Spinal cord (tissue), 10 donors: ENCODE measurements at places on chromosomes 2 and 18.

DNA sequence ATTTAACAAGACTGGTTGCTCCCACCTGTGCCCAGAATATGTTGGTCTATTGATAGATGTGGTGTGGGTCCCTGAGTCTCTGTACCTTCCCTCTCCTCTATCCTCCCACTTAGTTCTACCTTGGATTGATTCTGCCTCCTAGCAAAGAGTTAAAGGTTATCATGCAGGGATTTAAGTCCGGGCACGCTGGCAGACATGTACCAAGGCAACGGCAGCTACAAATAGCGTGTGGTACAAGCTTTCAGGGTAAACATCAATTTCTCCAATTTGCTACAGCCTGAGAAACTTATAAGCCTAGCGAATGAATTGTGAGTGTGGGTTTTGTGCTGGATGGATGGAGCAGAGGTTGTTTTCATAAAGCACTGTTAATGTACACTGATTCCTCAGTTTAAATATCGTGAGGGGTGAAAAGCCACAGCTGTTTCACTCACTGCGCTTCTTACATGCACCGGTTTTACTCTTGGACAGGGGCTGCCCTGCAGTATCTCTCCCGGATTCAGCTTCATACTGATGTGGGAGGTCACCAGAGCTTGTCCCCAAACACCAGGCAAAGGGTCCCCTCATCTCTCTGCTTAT, 289.8 kb downstream of the ICOS start:
- DNase-seq, result no peak

GRCh38 chr2:28869494-28870145, 489 bp downstream of the TRMT61B start:
- DNase-seq, result peak; percentile 15

- no peak for DNase-seq
Observed at GRCh38 chr2:157842106-157842879, 33.8 kb downstream of the ACVR1 start.

DNA sequence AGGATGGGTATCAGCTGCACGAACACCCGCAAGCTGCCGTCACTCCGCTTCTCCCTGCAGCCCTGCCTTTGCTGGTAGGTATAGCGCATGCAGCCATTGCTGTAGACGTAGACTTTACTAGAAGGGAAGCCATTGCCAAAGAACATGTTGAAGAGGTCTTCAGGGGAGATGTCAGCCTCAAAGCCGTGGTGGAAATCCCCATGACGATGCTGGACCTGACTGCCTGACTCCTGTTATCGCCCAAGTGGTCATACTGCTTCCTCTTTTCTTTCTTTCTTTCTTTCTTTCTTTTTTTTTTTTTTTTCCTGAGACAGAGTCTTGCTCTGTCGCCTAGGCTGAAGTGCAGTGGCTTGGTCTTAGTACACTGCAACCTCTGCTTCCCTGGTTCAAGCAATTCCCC, 68.7 kb upstream of the SPRED2 start:
- DNase-seq, result no peak

- no peak for DNase-seq
Observed at GRCh38 chr18:68984342-68984741, 186.5 kb downstream of the CCDC102B start.

GRCh38 chr18:73785300-73785699, 362.3 kb downstream of the FBXO15 start:
- no peak for DNase-seq

DNA sequence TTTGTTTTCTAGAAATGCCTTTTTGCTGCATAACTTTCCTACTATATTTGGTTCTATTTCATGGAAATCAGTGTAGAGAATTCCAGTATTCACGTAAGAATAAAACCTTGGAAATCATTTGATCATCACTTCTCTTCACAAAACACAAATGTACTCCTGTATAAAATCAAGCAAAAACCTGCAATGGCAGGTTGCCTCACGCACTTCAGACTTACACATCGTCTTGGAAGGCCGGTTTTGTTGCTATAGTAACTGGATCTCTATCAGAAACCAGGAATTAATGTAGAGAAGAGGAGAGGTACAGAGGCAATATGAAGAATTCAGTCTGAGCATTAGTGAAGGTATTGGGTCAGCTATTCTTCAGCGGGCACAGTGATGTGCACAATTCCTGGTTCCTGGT, 370.7 kb upstream of the CYRIA start:
- DNase-seq, result peak; percentile 91

DNA sequence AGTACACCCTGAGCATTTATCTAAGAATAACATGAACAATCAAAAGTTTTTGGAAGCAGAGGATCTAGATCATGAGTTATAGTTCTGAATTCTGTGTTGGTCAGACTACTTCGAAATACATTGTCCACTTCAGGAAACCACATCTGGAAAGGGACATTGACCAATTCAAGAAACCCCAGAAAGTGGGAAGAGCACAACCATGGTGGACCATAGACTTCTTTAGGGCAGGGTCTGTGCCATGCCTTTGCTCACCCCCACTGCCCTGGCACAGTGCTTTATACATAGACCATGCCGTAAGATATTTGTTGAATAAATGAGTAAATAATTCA, 44.3 kb upstream of the CYP1B1 start:
- no peak for DNase-seq

DNA sequence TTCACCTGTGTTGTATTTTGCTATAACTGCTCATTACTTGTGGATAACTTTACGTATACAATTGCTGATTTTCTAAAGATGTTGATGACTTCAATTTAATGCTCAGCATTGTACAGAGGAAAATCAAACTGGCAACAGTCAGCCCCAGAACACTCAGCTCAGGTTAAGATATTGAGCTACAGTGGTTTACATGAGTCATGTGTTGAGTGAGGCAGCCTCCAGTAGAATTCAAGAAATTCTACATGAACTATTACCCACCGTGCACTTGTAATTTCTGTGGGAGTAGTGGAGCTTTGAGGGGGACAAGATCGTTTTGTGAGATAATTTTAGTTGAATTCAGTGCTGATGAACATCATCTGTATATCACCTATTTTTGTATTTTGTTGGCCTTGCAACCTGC, 292.3 kb downstream of the ALPK2 start:
- DNase-seq, result no peak

DNA sequence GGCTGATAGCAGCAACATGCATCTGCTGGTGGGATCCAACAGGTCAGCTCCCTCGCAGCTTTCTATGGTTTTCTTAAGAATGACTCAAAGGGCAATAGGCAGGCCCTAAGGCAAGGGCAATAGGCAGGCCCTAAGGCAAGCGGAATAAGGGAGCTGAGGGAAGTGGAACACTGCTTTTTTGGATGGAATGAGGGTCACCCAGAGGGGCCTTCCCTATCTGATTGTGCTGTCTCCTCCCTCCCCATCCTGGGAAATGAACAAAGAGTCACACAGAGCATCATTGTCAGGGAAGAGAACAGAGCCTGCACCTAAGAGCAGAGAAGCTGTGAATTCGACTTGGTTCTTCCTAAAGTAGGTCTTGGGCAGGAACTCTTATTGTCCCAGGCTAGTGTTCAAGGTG, 43.3 kb upstream of the PTPRM start:
- no peak for DNase-seq

GRCh38 chr2:6452702-6453481, 412.8 kb downstream of the CMPK2 start:
- DNase-seq, result no peak

GRCh38 chr2:42101206-42102023, 53.6 kb downstream of the PKDCC start:
- DNase-seq, result peak; percentile 70

DNA sequence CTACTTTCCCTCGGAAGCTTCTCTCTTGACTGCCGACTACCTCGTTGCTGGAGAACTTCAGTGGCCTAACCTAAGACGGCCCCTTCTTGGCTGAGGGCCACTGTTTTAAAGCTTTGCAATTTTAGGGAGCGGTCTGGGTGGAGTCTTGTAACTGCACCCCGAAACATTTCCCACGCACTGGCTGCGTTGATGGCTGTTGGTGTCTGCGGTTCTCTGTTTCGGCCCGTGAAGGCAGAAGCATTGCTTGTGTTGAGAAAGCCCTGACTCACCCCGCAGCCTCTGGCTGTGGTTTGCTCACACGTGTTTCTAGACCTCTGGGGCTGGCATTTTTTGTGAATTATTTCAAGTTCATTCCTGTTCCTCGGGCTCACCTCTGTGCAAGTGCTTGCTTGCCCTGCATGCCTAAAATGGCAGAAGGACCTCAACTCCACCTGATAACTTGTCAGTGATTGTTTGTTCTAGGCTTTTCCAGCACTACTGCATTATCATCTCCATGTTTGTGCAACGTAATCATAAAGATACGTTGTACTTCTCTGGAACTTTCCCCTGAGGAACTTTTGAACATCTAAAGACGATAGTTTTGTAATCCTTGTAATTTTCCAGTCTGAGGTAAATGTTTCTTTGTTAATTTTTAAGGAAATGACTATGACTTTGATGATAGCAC, 94.2 kb upstream of the DLX2 start:
- DNase-seq, result no peak

DNA sequence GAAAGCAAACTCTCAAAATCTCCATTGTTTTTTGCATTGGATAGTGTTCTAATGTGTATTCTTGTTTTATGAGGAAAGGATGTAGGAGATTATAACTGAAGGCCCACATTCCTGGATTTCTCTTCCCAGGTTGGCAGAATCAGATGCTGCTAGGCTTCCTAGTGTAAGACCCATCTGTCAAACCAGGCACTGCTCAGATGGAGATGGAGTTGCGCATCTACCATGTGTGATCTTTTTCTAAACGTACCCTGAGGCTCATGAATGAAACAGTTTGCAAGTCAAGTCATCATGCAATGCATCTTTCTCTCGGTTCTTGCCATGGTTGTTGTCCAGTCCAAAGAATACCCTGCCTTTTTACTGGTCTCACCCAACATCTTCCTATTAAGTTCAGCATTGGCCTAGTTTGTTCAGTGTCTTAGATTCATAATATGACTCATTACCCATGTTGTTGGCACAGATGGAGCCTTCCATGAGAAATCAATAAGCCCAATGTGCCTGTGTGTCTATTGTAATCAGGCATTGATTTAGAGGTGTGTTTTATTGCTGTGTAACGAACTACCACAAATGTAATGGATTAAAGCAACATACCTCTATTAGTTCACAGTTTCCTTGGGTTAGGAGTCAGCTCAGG, 127.4 kb downstream of the NYAP2 start:
- no peak for DNase-seq

DNA sequence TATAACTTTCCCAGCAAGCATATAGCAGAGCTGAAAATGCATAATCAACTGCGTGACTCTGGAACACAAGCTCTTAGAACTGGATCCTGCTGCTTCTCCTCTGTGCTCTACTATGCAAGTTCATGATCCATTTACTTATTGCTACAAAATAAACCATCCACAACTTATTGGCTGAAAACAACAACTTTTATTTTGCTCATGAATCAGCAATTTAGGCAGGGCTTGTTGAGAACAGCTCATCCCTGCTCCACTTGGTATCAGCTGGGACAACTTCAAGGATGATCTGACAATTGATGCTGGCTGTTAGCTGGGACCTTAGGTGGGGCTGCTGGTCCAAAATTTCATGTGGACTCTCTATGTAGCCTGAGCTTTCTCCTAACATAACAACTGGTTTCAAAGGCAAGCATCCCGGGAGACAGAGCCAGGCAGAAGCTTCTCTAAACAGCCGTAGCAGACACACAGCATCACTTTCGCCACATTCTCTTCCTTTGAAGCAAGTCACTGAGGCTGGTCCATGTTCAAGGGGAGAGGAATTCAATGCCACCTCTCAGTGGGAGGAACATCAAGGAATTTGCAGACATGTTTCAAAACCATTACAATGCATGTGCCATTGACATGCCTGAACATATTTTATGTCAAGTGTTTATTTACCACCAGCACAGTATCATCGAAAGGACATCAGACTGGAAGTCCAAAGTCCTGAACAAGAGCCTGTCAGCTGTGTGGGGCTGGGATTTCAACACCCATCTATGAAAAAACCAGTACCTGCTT, 153.1 kb upstream of the PKDCC start:
- DNase-seq, result no peak

GRCh38 chr2:229179628-229180027, 91.5 kb downstream of the PID1 start:
- DNase-seq, result no peak

DNA sequence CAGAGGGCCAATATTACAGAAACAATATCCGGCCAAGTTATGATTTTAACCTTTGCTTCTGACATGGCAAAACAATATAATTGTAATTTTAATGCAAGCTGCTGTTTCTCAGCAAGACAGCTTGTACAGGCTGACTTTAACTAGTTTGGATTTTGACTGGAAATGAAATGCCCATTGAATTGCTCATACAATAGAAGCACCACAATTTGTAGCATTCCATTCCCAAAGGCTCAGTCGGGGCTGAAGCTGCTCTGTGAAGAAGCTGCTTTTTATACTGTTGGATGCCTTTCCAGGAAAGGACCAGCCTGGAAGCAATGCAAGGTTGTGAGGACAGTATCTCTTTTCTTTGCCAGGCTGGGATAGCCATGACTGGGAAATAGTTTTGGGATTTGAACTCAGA, 677.0 kb upstream of the FANCL start:
- DNase-seq, result peak; percentile 73

- peak; percentile 82 for DNase-seq
Observed at GRCh38 chr18:55585920-55586561, 2.0 kb downstream of the TCF4 start.

GRCh38 chr2:171763602-171764001, 76.3 kb downstream of the DYNC1I2 start:
- no peak for DNase-seq

- no peak for DNase-seq
Observed at GRCh38 chr2:113848758-113849415, 41.0 kb upstream of the ACTR3 start.

- no peak for DNase-seq
Observed at GRCh38 chr2:238228700-238229099, 11.1 kb downstream of the HES6 start.

DNA sequence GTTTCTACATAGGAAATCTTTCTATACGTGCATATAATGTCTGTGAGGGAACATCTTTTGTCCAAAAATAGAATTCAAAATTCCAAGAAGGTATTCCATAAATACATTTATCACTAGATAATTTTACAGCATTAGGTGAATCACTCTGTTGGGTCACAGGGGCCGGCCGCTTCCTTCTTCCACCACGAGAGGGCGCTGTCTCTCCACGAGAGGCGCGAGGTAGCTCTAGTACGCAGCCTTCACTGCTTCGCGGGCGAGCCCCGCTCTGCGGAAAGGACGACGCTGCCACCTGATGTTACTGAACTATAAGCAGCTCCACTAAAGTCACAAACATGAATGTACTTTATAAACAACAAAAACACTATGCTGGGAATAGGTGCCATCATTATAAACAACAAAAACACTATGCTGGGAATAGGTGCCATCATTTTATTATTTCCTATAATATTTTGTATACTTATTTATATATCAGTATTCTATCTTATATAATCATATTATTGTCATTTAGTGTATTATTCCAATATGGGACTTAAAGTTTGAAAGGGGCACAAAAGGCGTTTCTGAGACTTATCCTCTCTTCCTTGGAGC, 69.4 kb upstream of the REV1 start:
- no peak for DNase-seq
